ENCODE measurements at places on chromosomes 16 and 17.
A peak's percentile ranks its signal among the peaks of the same experiment; 100 is the strongest.

DNA sequence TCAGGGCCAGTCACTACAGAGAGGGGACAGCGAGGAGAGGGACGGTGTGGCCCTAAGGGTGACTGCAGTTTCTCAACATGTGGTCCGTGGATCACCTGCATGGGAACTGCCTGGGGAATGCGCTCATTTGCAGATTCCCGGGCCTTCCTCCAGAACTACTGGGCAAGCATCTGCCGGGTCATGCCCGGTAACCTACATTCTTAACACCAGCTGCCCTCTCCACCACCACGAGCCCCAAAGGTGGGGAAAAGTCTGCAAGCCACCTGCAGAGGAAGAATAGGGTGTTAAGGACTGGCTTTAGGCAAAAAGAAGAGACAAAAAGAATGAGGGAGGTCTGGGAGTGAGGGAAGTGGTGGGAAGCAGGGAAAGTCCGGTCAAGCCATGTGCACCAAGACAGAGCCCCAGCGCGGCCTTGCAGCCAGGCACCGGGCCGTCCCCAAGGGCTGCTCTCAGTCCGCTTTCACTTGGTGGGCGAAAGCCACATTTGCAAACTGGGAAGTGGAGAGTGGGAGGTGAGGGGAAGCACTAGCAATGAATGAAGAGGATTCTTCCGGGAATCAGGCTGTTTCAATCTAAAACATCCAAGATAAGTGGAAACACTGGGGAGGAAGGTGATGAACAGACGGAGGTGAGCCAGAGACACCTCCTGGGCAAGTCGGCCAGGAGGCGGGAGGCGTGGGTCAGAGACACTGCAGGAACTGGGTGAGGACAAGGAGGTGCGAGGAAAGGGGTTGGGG lies 70.3 kb downstream of the N4BP1 start:
- no peak for DNase-seq

GRCh38 chr17:4573669-4574068 lies 10.7 kb upstream of the SMTNL2 start:
- no peak for DNase-seq

DNA sequence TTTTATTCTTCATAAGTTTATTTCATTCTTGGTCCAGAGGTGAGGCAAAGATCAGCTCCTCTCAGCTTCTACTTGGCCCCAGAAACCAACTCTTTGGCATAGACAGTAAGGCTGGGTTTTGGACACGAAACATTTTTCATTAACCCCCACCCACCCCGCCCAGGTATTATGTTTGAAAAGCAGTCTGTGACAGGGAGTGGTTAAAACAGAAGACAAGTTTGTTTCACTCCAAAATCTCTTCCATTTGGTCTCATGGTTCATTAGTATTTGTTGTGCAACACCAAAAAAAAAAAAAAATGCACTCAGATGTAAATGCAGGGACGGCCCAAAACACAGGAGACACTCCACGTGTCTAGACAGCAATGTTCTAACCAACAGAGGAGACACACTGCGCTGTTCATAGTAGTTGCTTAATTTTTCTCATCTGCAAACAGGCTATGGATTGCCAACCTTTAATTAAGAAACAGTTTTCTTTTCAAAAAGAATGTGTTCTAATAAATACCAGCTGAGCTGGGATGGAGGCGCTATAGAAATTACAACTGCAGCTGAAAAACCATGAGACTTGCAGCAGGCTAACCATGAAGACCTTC lies 39.8 kb upstream of the MMP2 start:
- DNase-seq: no peak

GRCh38 chr16:85445064-85445778 lies 167.9 kb upstream of the GSE1 start:
- no peak for DNase-seq

- no peak for DNase-seq
Measured at GRCh38 chr16:15493466-15494180, 59.2 kb downstream of the BMERB1 start.

- no peak for DNase-seq
Measured at GRCh38 chr17:72639711-72640110, 452.8 kb downstream of the SLC39A11 start.

GRCh38 chr17:77512062-77512946 lies 371.5 kb downstream of the SEC14L1 start:
- no peak for DNase-seq

DNA sequence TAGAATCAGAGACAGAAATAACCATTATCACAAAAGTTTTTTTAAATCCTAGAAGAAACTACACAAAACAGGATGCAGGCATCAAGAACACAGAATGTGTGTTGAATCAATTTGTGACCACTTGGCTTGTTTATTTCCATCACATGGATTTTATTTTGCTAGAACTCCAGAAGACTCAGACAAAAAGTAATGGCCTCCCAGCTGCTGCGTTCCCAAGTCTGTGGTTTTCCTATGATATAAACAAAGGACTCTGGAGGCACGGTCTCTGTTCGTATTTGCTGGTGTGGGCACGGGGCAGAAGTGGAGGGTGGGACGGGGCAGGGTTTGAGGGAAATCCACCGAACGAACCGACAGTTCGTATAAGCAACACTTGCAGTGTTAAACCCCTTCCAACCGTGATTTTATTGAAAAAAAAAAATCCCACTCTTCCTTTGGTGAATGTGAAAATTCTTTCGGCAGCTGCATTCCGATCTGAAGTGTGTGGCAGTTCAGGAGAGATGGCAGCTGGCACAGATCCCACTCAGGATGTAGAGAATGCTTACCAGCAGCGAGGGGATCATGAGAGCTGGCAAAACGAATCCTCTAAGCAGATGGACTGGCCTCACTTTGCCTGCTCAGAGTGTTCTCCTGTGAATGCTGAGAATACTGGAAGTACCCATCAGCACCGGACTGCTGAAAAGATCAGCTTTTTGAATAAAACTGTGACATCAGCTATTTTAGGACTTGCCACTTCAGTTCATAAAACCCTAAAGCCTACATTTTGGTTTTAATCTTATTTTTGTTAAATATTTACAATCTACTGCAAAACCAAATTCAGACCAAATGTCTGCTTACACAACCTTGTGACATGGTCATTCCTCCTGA lies 165.2 kb downstream of the VPS53 start:
- DNase-seq: peak; percentile 44

- no peak for DNase-seq
Measured at GRCh38 chr17:81000334-81000630, 8.6 kb downstream of the CHMP6 start.

DNA sequence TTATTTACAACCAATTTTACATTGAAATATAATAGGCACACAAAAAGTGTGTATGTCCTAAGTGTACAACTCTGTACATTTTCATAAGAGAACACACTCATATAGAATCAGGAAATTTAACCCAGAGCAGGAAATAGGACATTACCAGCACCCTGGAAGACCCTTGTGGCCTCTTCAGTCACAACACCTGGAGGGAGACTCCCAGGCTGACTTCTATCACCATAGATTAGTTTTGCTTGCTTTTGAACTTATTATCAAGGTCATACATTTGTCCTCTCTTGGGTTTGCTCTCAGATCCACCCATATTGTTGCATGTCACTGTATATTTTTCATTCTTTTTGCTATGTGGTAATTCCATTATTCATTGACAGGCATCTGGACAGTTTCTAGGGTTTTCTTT lies 5.8 kb downstream of the RIPOR1 start:
- DNase-seq: no peak

DNA sequence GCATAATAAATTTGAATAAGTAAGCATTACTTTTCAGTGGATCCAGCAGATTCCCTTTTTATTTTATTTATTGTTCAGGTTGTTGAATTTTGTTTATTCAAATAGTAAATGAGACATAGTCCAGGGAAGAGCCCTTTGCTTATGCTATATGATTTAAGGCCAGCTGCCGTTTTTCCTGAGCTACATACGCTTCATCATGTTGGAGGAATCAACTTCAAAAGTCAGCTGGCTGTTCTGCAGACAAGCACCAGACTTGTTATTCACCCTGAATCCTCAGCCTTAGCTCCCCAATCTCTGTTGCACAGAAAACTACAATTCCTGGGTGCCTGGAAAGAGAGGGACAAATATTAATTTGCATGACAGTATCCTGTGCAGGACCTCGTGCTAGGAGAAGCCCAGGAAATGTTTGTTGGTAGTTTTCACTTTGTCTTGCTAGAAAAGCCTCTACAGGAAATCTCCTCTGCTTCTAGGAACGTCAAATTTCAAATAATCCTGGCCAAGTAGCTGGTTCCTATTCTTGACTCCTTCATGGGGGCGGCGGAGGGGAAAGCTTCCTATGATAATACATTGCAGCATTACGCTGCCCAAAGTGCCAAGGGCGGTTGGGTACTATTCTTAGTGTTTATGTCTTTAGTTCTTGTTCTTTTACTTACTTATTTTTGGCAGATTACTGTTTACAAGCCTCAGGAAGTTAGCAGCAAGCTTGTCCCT lies 101.6 kb downstream of the PRKCA start:
- no peak for DNase-seq

GRCh38 chr17:58615768-58616659 lies 75.8 kb downstream of the TEX14 start:
- DNase-seq: no peak

GRCh38 chr17:73586275-73586832 lies 57.9 kb downstream of the SDK2 start:
- no peak for DNase-seq

DNA sequence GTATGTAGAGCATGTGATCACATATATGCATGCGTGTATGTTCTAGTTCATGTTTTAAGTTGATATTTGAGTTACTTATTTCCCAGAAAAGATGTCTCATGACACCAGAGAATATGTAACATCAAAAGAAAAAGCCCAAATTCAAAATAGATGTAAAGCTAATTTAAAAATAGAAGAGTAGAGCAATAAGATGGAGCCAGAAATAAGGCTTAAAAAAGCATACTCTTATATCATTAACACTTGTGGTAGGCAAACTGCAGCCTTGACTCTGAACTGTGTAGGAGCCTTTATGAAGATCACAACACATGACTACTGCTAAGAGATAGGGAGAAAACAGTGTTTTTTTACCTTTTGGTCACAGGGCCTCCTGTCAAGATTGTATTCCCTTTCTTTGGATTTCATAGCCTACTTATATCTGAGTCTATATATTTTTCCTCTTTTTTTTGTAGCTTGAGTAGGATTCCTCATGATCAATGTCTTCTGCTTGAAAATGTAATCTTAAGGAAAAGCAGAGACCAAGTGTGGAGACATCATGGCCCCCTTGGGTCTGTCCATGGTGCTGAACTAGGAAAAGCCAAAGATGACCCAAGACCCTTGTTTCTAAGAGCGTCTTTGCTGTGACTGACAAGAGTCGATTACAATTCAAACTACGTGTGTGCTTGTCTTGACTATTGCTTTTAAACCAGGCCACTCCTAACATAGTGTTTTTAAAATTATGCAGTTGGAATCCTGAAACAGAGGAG lies 390.4 kb downstream of the SHISA9 start:
- DNase-seq: no peak

DNA sequence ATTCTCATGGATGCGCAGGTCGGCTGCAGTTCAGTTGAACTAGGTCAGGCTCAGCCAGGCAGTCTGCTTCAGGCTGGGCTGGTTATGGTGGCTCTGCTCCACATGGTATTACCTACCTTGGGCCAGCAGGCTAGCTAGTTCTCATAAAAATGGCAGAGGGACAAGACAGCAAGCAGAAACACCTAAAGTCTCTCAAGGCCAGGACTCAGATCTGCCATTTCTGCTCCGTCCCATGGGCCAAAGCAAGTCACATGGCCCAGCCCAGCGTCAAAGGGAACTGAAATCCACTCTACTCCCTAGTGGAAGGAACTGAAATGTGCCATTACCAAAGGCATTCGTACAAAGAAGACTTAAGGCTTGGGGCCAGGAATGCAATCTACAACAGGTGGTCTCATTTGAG lies 160.0 kb downstream of the TMEM132E start:
- DNase-seq: no peak

DNA sequence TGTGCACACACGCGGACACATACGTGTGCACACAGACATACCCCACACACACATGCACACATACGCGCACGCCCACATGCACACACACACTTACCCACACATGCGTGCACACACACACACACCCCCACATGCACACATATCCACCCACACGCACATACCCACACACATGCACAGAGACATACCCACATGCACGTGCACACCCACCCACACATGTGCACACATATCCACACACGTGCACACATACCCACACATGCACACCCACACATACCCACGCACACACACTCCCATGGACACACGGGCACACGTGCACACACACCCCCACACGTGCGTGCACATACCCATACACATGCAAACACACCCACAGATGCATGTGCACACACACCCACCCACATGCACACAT lies 27.2 kb upstream of the PVALEF start:
- no peak for DNase-seq

DNA sequence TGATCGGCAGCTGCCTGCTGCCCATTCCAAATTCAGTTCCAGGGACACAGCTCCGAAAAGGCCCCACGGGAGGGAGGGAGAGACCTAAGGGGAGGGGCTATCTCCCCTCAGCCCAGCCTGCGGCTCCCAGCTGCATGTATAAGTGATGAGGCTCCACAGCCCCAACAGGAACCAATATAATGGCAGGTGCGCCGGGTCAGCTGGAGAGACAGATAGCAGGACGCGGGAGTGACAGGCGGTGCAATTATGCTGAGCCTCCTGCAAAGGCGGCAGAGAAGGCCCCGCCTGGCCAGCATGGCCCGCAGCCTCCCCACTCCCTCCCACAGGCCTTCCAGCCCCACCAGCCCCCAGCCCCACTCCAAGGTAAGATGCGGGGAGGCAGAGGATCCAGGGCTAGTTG lies 8.1 kb upstream of the C1QL1 start:
- DNase-seq: no peak

DNA sequence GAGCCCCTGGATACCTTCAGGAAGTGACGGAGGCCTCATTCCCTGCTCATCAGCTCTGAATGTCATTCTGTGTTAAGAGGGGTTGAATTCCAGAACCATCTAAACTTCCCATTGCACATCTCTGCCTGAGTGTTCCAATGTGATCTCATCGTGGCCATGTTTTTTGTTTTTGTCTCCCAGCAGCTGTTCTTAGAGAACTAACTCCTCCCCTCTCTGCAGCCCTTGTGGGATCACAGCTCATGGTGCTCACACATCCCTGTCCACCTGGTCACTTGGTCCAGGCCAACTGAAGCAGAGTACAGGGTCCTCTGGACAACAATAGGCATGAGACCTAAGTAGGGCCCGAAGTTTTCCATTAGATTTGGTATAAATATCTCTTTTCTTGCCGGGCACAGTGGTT lies 6.0 kb upstream of the SYT17 start:
- DNase-seq: no peak

- DNase-seq: no peak
Measured at GRCh38 chr16:84262031-84262430, 22.2 kb upstream of the KCNG4 start.

- DNase-seq: peak; percentile 37
Measured at GRCh38 chr17:19237389-19238166, 412 bp downstream of the EPN2 start.

DNA sequence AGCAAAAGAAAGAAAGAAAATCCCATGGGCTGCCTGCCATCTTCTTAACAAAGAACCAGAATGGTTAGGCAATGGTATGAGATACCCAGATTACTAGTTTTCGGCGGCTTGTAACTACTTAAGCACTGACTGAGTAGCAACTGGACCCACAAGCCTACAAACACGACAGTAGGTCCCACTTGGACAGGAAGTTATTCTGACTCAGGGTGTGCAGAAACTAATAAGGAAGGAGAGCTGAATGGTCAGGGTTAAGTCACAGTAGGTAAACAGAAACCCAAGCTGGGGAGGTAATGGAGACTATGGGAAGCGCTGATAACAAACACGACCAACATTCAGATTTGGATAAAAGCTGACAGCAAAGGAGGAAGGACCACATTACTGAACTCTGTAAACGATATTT lies 10.4 kb upstream of the HLF start:
- no peak for DNase-seq

- DNase-seq: no peak
Measured at GRCh38 chr16:11585460-11586377, 1.0 kb downstream of the LITAF start.

GRCh38 chr17:8375738-8376259 lies 705 bp downstream of the KRABD2 start:
- DNase-seq: no peak
